ENCODE measurements at places on chromosomes 1 and 21.
A peak's percentile ranks its signal among the peaks of the same experiment; 100 is the strongest.

DNA sequence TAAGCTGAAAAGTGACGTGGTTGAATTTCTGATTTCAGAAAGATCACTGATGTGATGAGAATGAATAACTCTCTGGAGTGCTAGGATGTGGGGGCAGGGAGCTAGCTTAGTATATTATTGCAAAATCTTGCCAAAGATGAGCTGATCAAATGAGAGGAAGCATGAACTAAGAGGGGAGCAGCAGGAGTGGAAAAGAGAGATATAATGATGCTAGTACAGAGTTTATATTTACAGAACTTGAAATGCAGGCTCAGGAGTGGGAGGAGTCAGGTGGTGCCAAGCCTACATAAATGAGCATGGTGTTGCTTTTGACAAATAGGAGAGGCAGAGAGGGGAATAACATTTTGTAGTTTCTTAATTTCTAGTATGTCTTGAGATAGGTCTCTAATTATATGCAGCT, 38.1 kb upstream of the NBL1 start:
- DNase-seq, result no peak

GRCh38 chr1:162264108-162264507, 112.5 kb downstream of the SPATA46 start:
- no peak for DNase-seq

- peak; percentile 85 for DNase-seq
Measured at GRCh38 chr1:11272832-11273594, at the start of gene UBIAD1. TSS of gene UBIAD1 (plus strand) at chr1:11273198. CDS start at chr1:11273532, 334 bp downstream.

GRCh38 chr21:35737899-35738346, 322.4 kb downstream of the SETD4 start:
- DNase-seq, result no peak

DNA sequence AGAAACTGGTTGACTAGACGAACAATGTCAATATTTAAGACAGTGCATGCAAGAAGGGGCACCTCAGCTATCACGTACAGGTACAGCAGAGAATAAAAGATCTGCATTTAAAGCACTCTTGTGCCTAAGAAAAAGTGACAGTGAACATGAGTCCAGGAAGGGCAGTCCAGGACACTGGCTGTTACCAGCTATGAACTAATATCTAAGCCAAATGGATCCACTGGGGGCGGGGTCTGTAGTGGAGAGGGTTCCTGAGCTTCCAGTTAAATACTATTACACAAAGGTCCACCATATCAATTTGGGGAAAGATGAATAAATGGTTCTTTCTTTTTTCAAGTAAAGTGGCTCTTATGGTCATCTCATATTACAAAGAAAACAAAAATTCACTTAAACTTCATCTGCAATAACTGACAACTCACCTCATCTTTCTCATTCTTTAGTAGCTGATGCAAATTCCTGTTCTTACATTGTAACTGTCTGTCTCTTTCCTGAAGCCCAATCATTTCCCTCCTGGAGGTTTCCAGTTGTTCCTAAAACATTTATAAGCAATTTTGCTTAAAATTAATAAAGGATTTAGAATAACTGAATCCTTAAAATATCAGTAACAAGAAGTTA, 24.5 kb downstream of the SSX2IP start:
- no peak for DNase-seq

DNA sequence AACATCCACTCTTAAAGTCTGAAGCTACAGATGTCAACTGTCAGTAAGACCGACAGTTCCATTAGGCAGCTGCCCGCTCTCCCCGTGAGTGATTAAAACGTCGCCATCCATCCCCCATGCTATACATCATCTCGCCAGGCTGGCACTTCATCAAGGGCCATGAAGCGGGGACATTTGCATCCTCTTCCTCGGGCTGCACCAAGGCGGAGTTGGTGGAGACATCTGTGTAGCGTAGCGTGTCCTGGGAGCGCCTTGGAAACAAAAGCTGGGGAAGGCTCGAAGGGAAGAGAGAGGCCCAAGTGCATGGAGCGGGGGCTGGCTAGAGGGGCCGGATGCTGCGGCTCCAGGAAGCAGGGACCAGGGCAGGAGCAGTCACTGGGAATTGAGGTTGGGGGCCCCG, 250.1 kb downstream of the KAZN start:
- DNase-seq, result no peak

DNA sequence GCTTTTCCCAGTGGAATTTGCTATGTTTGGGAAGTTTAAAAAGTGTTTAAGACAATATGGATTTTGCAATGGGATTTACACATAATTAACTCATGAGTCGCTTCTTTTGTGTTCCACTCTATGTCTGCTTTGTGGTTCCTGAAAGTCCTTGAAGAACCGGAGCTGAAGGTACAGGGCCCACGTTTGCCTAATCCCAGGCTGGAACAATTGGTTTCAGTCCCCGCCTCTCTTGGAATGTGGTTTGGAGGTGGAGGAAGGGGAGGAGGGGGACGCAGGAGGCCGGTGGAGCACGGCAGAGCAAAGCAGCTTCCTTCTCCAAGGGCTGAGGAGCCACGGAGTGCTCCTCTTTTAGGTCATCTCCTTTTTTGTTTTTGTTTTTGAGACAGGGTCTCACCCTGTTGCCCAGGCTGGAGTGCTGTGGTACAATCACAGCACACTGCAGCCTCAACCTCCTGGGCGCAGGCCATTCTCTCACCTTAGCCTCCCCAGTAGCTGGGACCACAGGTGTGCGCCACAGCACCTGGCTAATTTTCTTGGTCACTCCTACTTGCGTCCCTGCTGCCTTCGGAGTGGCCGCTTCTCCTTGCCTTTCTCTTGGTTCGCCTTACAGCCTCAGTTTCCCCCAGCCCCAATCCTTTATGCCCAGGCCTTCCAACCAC, 129.5 kb upstream of the ERRFI1 start:
- no peak for DNase-seq

Measured in CD4-positive, alpha-beta T cell treated with Interleukin-15 for 4 hours (primary cell).